ENCODE measurements at places on chromosomes 2 and 18.
A peak's percentile ranks its signal among the peaks of the same experiment; 100 is the strongest.

- DNase-seq: no peak
Observed at GRCh38 chr2:146477383-146477782, 1367.4 kb upstream of the ACVR2A start.

- no peak for DNase-seq
Observed at GRCh38 chr2:159054985-159055384, 86.5 kb downstream of the TANC1 start.

DNA sequence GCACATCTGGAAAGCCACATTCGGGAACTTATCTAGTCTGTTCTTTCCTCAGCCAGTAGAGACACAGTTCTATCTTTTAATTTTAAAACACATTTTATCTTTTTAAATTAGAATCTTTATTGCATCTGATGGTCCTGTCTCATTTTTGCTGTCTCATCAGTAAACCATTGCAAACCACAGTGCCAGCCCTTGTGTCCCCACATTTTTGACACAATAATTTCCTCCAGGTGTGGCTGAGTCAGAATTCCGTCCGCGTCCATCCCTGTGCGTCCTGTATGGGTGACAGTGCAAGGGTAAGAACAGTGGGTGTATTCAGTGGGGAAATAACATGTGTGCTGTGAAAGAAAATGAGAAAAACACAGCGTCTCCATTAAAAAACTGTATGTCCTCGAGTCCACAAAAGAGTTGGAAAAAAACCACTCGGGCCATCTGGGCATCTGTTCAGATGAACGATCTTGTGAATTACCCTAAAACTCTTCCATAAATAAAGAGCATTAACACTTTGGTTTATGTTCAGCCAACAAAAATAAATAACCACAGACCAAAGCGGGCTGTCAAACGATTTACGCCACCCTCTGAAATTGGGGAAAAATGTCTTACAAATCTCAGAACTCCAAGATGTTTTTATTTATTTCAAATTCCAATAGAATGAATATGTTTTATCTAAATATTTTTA lies 137.3 kb downstream of the ZNF516 start:
- no peak for DNase-seq

DNA sequence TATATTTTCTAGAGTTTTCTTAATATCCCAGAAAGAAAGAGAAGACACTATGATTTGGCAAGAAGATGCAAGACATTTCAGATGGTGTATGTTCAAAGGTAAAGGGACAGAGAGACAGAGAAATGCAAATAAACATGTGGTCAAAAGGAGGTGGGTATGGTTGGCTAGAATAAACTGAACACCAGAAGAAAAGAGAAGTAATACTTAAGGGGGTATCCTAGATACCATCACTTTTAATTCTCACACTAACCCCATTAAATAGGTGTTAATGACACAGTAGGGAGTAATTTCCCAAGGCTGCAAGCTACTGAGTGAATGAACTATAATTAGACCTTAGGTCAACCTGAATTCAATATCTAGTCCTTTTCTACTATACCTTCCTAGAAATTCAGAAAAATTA lies 111.2 kb upstream of the CD226 start:
- DNase-seq: no peak

GRCh38 chr2:127201452-127201851 lies 18.6 kb downstream of the CYP27C1 start:
- DNase-seq: no peak

GRCh38 chr2:53987336-53987921 lies 16.6 kb upstream of the PSME4 start:
- peak; percentile 48 for DNase-seq

DNA sequence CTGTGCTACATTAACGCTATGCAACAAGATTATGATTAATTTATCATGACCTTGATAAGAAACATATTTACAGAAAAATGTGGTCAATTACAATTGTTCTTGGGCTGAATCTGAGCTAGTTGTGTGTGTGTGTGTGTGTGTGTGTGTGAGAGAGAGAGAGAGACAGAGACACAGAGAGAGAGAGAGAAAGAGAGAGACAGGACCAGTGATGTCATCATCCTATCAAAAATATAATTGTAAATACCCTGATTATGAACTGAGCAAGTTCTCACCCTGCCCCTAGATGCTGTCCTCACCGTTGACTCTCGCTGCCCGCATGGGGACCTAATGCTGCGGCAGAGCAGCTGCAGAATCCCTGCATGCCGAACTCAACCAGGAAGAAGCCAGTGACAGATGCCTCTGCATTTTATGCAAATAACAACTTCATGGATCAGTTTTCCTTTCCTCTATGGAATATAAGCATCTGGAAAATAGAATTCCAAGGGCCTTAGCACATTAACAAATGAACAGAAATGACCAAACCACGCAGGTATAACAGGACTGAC lies 512.5 kb downstream of the PLCL1 start:
- DNase-seq: no peak

- DNase-seq: peak; percentile 75
Observed at GRCh38 chr2:228681426-228681825, 499.9 kb upstream of the SPHKAP start.

DNA sequence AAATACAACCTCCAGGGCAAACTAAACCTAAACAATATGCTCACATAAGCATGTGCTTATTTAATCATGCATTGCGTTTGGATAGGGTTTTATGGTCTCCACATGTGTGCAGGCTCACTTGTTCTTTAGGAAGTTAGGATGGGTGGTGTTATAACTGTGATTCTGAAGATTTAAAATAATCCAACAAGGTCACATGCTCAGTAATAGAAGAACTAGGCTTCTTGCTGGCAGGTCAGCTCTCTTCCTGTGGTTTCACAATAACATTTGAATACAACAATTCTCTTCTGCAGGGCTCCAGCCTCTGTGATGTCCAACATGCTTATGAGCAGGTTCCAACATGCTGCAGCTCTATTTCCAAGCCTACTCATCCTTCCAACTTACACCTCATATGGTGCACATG lies 84.0 kb downstream of the MYL12B start:
- DNase-seq: no peak

GRCh38 chr2:211611061-211611518 lies 927.5 kb downstream of the ERBB4 start:
- peak; percentile 2 for DNase-seq

DNA sequence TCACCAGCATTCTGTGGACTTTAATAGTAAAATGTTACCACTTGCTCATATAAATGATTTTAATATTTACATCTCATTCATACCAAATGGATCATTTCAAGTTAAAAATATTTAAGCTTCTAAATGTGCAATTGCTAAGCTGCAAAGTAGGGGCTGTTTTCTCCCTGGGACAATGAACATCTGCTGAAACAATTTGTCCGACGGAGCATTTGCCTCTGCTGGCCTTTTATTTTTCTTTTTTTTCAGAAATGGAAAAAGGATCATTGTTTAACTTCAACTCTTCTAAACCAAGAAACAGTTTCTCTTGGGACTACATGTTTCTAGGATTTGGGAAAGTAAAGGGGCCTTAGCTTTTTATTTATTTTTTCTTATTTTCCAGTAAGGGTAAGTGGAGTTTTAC lies 43.8 kb upstream of the ITPRID2 start:
- DNase-seq: no peak

- DNase-seq: peak; percentile 30
Observed at GRCh38 chr2:65081232-65081685, 25.0 kb downstream of the CEP68 start.

- DNase-seq: no peak
Observed at GRCh38 chr18:70468861-70469547, 180.2 kb downstream of the SOCS6 start.

- no peak for DNase-seq
Observed at GRCh38 chr2:76247006-76247405, 536.3 kb upstream of the GCFC2 start.

GRCh38 chr2:41966431-41966893 lies 81.4 kb upstream of the PKDCC start:
- peak; percentile 99 for DNase-seq

- no peak for DNase-seq
Observed at GRCh38 chr2:195656161-195656858, 716 bp upstream of the SLC39A10 start.

GRCh38 chr2:143375384-143375880 lies 246.2 kb downstream of the ARHGAP15 start:
- DNase-seq: no peak

GRCh38 chr18:37987901-37988300 lies 422.3 kb upstream of the CELF4 start:
- DNase-seq: no peak

- DNase-seq: no peak
Observed at GRCh38 chr2:216660496-216660895, 27.3 kb downstream of the IGFBP2 start.

GRCh38 chr2:156339110-156339847 lies 6.8 kb upstream of the NR4A2 start:
- no peak for DNase-seq

GRCh38 chr2:15584767-15585469 lies 6.8 kb upstream of the DDX1 start:
- peak; percentile 56 for DNase-seq

GRCh38 chr2:124666976-124667375 lies 641.9 kb downstream of the CNTNAP5 start:
- no peak for DNase-seq

GRCh38 chr2:150873396-150873772 lies 385.9 kb upstream of the RND3 start:
- no peak for DNase-seq

DNA sequence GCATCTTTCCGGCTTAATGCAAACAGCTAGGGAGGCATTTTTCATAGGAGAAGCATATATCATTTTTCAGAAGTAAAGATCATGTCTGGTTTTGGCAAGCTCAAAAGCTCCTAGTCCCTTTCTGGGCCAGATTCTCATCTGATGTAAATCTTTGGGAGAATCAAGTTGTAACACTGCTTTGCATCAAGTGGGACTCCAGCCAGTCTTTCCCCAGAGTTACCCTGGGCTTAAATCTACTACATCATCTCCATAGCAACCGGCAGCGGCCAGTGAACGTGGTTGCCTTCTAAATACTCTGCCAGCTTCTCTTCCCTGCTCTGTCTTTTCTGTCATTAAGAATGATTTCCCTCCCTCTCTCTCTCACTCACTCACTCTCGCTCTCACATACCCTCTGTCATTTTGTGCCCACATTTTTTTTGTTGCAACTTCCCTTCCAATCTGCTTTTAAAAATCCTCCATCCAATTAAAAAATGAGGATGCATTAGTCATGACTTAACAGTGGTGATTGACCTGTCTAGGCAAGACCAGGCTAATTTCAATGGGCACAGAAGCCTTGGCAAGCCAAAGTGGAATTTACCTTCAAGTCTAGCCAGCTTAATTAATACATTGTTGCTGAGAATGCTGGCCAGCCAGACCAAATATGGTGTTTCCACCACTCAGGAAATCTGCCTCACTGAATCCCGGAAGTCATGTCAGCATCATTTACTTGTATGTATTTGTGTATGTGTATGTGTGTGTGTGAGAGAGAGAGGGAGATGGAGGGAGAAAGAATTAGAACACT lies 93.0 kb downstream of the NRP2 start:
- DNase-seq: no peak

- no peak for DNase-seq
Observed at GRCh38 chr2:68834737-68835376, 36.3 kb downstream of the BMP10 start.

GRCh38 chr18:8752329-8752728 lies 47.0 kb downstream of the MTCL1 start:
- DNase-seq: peak; percentile 64

GRCh38 chr18:615092-615521 lies 18.3 kb downstream of the CLUL1 start:
- DNase-seq: no peak

DNA sequence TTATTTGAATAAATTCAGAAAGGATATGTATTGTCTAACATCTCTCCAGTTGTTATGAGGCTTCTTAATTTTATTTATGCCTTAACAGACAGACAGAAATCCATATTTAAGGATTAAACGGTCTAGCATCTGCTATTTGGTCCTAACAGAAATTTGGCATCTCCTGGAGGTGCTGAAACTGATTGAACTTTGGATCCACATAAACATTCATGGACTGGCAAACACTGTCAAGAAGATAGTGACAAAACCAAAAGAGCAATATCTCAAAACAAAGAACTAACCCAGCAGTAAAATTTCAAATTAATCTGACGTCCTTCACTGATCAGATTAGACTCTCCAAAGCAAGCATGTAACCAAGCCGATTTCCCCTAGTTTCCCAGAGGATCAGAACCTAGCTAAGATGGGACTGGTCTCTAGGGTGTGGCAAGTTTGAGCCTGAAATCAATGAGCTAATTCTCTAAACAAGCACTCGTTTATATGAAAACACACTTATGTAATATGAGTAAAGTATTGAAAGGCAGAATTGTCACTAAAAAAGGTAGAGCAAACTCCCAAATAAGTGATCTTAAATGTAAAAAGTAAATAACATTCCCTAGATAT lies 139.5 kb downstream of the NOL4 start:
- no peak for DNase-seq

DNA sequence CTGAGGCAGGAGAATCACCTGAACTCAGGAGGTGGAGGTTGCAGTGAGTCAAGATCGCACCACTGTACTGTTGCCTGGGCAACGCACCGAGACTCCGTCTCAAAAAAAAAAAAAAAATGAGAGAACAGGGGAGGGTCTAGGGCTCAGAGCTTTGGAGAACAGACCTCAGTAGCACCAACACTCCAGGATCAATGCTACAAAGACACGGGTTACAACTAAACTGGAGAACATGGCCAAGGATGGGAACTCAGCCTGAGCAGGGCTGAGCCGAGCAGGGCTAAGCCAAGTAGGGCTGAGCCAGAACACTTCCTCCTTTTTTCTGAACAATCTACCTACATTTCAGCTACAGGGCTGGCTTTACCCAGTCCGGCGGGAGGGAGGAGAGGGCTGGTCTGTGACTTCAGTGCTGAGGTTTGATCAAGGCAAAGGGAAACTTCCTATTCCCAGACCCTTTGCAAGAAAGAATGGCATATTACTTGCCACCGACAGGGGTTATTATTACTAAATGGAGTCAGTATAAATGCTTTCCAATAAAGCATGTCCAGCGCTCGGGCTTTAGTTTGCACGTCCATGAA lies 2.9 kb upstream of the CASP8 start:
- no peak for DNase-seq

DNA sequence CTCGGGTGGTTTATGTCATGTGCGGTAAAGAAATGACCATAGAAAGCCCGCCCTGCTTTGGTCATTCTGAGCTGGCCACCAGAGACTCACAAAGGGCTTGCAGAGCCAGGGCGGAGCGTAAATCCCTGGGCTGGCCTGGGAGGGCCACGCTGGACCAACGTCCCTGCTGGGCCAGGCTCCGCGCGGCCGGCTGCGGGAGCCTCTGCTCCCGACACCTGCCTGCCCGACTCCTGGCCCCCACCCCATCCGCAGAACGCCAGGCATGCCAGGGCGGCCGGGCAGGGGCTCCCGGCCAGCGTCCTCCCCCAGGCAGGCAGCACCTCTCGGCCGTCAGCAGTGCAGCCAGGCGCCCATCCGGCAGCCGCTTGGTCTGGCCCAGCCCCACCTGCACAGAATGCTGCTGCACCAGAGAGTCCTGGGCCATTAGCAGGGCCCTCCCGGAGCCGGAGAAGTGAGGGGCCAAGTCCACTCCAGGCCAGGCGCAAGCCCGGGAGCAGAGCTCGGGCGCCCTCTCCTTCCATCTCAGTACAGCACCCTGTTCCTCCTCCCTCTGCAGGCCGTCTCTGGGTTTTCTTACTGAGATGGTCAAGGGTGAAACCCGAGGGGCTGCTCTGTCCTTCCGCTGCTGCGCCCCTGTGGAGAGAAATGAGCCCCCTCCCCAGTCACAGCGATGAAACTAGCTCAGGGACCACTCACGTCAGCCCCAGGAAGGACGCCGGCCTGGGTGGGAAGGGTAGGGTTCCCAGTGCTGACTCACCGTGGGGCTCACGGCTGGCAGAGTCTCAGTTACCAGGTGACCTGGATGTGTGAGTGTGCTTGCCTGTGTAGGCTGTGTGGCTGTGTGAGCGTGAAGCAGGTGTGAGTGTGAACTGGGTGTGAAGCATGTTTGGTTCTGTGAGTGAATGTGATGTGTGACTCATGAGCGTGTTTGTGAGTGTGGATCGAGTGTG lies 83.3 kb downstream of the PTGR3 start:
- DNase-seq: no peak

All from GM23248 (cell line).